ENCODE measurements at places on chromosomes 13 and 19.

GRCh38 chr13:86992251-86992650, 678.9 kb upstream of the SLITRK5 start:
- DNase-seq, result no peak

GRCh38 chr19:22526661-22527272, 104.6 kb upstream of the ZNF98 start:
- DNase-seq, result no peak

- DNase-seq, result peak; percentile 52
Measured at GRCh38 chr19:44570984-44571684, 41.7 kb upstream of the CEACAM20 start.

DNA sequence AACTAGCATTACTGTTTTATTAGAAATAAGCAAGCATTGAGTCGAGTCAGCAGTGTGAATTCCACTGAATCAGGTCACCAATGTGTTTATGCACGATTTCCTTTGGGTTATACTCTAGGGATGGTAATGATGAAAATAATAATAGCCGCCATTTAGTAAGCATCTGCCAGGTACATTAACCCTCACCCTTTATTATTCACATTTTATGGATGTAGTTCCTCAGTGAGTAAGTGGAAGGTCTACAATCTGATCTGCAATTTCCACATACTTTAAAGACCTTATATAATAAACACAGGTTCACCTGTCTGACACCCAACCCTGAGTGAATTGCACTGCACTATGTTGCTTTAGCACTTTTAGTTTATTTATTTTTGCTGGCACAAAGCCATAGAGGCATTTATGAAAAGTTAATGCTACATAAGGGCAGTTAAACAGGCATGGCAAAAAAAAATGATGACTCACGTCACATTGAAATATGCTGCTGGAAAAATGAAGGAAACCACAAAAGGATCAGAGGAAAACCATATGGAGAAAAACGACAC, 122.4 kb downstream of the TRPC4 start:
- DNase-seq, result no peak

DNA sequence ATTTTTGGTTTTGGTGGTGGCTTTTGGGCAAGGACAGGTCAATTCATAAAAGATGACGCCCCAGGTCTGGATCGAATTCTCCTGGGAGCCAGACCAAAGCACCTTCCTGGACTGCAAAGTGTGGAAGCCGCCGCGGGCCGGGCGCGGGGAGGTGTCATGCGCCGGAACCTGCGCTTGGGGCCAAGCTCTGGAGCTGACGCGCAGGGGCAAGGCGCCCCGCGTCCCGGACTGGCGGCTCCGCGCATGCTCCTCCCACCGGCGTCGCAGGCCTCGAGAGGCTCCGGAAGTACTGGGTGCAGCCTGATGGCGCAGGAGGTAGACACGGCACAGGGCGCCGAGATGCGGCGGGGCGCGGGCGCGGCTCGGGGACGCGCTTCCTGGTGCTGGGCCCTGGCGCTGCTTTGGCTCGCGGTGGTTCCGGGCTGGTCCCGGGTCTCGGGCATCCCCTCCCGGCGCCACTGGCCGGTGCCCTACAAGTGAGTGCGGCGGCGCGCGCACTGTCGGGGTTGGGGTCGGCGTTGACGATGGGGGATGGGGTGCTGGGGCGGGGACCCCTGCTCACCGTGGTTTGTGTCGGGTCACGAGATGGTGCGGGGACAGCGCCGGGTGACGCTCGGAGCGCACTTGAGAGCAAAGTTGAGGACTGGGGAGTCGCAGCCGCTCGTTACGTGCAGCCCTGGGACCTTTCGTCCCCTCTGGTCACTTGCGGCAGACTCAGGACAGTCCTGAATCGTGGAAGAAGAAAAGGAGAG, at the start of gene CLN5:
Gene CLN5, plus strand, starts transcription at position 286 of the 752 bp plus-strand sequence. Its CDS starts 18 bp downstream, at position 304.
- peak; percentile 94 for DNase-seq

DNA sequence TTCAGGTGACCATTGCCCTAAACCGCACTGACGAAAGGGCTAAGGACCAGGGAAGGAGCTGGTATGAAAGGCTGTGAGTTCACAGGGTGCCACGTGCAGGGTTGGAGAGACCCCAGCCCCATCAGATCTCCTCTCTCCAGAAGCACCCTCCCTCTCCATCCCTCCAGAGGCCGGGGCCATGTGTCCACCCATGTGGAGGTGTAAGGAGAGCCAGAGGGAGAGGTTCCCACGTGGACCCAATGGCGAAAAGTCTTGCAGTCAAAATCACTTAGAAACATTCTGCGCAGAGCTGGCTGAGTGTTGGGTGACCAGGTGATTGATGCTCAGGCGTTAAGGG, 168.3 kb downstream of the COL4A1 start:
- no peak for DNase-seq

Measured in CD4-positive, alpha-beta T cell treated with Interleukin-2 at 100 ng/mL for 4 hours (primary cell).